Iris pigment epithelial cell (primary cell): ENCODE measurements at places on chromosomes 6 and 20.

- peak; percentile 27 for DNase-seq
Measured at GRCh38 chr6:96522465-96523009, 931 bp downstream of the UFL1 start.

- peak; percentile 71 for DNase-seq
Measured at GRCh38 chr6:125041740-125042459, 79.7 kb downstream of the RNF217 start.

- DNase-seq: no peak
Measured at GRCh38 chr20:33840759-33841435, 29.7 kb downstream of the CHMP4B start.

DNA sequence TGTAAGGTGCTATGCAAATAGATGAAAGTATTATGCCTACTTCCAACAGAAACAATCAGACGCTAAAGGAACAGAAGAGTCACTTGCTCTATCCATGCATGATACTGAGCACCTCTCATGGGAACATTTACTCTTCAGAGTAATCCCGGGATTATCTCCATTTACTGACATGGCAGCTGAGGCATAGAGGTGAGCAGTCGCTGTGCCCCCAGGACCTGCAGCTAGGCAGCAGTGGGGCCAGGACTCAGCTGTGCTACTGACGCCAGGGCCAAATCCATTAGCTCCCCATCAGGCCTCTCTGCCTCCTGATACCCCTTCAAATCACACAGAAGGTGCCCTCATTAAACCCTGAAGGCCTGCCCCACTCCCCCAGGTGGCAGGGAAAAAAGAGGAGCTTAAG, 51.9 kb downstream of the TRAM2 start:
- DNase-seq: no peak
